ENCODE measurements at places on chromosomes 5 and 9.

DNA sequence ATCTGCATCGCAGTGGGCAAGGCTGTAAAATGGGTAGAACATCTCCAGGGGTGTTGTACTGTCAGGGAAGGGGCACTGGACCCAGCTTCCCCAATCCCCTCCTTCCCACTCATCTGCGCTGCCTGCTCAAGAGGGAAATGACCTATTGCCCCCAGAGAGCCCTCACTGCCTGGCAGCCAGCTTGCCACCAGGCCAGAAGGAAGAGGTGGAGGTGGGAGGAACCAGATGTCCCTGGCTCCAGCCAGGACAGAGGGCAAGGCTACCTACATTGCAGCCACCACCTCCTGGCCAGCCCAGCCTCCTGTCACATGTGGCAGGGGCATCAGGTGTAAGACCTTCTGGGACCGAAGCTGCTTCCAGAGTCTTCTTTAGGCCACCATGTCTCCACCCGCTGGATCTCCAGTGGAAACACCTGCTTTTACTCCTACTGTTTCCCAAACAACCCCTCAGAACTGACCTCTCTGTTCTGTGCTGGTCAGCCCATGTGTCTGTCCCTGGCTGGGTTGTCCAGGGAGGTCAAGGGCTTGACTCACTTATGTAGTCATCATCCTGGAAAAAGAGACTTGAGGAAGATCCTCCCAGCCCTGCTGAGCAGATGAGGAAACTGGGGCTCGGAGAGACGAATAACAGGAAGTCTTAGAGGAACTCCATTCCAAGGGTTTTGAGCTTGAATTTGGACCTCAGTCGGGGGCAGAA is 42.3 kb downstream of the JADE2 start:
- DNase-seq: no peak

GRCh38 chr9:99368341-99369326 is 146.6 kb downstream of the SEC61B start:
- no peak for DNase-seq

DNA sequence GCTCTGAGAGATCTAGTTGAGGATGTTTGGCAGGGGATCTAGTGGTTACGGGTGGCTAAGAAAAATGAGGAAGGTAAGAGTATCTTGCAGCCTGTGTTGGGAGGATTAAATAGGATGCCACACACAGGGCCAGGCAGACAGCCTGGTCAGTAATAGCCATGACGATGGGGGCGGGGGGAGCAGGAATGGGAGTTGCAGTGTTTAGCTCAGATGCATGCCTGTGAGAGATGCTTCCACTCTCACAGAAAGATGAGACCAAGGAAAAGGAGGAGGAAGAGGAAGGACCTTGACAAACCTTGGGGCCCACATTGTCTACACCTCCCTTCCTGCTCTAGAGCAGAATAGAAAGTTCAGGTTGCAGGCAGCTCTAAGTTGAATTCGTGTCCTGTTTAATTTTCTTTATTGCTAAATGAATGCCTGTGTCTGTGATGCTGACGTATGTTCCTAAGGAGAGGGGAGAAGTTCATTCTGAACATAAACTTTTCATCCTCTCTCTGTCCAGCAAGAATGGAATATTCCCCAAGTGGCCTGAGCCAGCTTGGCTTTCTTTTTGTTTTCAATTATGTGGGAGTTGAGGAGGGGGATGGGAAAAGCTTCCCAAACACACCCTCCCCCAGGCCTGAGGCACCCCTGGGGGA is 28.7 kb downstream of the TGFBI start:
- no peak for DNase-seq

DNA sequence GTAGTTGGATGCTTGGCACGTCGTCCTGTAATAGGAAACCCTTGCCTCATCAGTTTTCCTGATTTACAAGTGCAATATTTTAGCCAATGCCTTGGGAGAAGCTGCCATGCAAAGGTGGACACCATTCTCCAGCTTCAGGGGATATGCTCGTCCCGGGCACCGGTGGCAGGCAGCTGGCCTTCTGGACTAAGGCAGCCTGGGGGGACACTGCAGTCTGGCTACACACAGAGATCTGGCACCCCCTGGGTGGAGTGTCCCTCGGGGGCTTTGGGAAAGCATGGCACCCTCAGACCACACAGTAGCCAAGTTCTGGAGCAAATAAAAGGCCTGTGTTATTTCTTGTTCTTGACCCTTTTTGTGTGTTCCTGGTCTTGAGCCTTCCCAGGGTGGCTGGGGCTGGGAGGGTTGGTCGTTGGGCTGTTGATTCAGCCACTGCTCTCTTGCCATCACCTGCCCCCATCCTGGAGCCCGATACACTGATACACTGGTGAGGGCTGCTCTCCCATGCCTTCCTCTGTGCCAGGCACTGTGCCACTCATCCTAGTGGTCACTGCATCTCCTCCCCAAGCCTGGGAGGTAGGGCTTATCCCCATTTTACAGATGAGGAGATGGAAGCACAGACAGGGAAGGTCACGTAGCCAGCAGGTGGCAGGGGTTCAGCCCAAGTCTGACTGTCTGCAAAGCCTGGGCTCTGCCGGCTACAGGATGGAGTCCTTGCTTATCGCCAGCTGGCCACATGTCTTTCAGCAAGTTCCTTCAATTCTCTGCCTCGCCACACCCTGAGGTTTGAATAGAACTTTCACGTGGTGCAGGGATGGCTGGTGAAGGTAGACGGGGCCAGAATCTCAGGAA is 134.1 kb downstream of the RGS3 start:
- DNase-seq: no peak

GRCh38 chr9:82129708-82130107 is 141.1 kb downstream of the SPATA31D1 start:
- DNase-seq: no peak

DNA sequence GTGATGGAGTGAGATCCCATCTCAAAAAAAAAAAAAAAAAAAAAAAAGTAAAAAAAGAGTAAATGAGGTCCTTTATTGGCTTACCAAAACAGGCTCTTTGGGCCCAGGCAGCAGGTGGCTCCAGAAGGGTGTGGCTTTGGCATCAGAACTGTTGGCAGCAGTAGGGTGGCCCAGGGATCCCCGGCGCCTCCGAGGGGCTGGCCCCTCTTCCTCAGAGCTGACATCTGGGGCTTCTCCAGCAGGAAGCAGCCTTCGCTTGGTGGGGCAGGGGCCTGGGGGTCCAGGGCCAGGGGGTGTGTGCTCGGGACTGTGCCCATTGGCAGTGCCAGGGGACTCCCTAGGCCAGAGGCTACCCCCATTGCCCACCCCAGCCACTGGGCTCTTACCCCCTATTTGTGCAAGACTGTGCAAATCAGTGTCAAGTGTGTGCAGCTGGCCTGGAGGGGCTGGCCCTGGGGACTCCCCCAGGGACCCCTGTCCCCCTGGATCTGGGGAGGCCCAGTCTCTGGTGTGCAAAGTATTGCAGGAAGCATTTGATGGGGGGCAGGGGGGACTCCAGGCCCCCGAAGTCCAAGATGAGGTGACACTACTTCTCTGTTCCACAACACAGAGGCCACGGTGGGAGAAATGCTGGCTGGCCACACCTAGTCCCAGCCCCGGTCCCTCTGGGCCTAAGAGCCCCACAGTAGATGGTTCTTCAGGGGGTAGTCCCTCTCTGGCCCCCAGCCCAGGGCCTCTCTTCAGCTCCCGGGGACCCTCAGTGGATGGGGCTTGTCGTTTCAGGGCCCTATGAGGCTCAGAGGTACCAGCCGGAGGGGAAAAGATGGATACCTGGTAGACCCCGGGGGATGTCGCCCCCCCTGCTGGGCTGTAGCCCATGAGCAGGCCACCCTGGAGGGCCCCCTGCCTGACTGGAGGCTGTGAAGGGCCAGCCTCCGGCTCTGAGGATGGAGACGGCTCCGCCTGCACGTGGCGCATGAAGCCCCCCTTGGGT is 4.7 kb upstream of the STOML2 start:
- DNase-seq: no peak

- no peak for DNase-seq
Measured at GRCh38 chr9:79377339-79377855, 194.4 kb upstream of the TLE4 start.

GRCh38 chr5:31993165-31993961 is 180.8 kb downstream of the GOLPH3 start:
- DNase-seq: no peak

GRCh38 chr5:16736158-16736995 is 119.6 kb upstream of the RETREG1 start:
- no peak for DNase-seq

- DNase-seq: no peak
Measured at GRCh38 chr9:6113312-6113711, 97.9 kb upstream of the RANBP6 start.

DNA sequence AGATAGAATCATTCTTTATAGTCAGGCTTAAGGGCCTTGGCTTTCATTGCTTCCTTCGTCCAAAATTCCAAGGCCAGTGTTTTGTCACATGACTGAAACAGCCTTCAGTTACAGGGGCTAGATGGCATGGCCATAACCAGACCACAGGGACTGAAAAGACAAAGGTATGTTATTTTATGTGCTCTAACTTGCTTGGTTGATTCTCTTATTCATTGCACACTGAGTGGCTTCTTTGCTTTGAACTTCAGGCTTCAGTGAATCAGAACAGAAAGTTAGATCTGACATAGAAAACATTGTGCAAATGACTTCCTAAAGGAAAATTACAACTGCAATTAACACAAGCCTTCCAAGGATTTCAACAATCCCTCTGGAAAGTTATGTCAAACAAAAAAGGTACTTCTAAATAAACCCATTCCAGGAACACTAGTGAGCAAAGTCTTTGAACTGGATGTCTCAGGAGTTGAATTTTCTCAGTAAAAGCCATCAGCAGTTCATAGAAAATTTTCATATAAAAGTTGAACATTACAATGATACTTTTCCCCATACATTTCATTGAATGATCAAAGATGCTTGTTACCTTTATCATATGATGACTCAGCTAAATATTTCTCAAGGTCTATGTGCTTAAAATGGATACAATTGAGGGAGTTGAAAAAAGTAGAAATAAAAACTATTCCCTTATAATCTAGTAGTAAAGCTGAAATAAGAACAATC is 355.3 kb downstream of the TMEM232 start:
- DNase-seq: no peak

DNA sequence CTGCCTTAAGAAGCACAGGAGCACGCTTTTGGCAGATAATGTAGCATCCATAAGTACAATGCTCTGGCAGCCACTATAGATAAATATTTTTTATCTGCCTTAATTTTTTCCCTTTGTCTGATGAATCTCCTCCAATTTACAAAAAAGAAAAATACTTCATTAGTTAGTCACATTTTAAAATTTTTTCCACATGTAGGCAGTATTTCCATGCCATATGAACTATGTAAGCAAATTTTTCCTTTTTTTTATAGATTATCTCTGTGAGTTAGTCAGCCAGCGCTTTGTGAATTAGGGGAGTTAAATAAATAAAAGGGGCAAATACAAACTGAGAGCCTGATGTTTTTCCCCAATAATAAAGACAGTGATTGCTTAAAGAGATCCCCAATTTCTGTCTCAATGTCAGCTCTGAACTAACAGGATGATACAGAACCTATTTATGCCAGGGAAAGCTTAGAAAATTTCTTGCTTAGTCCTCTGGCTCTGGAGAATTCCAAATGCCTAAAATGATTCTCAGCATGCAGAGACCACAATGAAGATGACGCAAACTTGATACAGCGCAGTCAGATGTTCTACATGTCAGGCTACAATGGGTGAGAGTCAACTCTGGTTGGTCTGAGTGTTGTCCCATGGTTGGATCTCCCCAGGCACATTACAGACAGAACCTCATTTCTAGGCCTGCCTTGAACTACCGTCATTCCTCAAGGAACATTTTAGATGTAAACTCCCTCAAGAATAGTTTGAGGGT is 390.4 kb upstream of the CDH6 start:
- DNase-seq: no peak

DNA sequence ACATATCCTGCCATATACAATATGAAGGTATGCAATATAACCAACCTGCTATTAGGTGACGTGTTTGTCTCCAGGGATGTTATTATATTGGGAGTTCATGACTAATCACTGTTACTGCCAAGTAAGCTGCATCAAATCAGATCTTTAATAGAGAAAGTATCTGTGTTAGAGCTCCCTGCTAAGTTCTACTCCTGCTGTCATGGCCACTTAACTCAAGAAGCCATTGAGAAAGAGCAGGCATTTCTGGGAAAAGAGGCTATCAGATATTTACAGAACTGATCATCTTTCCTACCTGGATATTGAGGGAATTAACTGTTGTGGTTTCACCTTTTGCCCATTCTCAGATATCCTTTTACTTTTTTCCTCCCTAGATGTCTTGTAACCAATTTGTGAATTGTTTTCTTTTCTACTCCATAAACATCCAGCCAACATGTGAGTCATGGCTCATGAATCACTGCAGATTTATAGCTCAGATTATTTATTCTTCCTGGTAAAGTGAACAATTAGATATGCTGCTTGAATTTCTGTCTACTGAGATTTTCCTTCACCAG is 634.8 kb upstream of the FAM174A start:
- DNase-seq: no peak

- DNase-seq: no peak
Measured at GRCh38 chr5:123708074-123708806, 196.3 kb downstream of the CSNK1G3 start.

- no peak for DNase-seq
Measured at GRCh38 chr9:5834214-5834613, 1.3 kb upstream of the ERMP1 start.

- no peak for DNase-seq
Measured at GRCh38 chr9:72361217-72361616, 3.8 kb downstream of the ZFAND5 start.

- no peak for DNase-seq
Measured at GRCh38 chr5:14250748-14251701, 107.9 kb downstream of the TRIO start.

DNA sequence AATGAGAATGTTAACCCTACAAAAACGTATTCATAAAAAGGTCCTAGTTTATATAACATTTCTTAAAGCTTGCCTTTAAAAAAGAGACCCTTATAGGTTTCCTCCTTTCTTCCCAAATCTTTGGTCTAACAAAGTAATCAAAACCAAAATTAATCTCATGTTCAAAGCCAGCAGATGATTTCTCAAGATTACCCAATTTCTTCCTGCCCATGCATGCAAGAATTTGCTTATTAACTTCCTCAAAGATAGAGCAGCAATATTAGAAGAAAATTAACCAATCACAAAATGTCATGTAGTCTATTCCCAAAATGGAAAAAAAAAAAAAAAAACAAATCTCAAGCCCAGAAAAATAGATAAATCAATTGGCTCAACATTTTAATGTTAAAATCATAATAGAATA is 114.9 kb downstream of the MLLT3 start:
- DNase-seq: no peak

DNA sequence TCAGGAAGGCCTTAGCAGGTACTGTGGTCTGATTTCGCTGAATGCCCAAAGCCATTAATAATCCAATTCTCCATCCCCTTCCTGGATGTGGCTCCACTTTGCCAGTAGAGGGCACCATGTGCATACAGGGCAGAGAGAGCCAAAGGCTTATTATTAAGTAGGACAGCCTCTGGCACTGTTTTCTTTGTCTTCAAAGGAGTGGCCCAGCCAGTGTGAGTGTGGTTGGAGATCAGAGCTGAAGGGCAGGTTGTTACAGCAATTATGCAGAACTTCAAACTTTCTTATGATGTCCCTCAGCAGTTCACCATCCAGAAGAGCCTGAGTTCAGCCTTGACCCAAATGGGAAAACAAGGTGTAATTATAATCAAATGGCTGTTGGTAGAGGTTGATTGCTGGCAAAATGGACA is 38.6 kb upstream of the CEMIP2 start:
- peak; percentile 66 for DNase-seq

GRCh38 chr5:111068213-111068612 is 3.3 kb upstream of the TSLP start:
- DNase-seq: no peak

Measured in NT2/D1 (cell line).